Forelimb muscle (tissue), 1 donor: ENCODE measurements at places on chromosomes 16 and 17. TPM values are rescaled to one million over a fixed set of nuclear protein-coding genes. Genes with fewer than 3 reads are reported as not detected.

Gene TBC1D3C
- not detected for polyA plus RNA-seq

Gene HEATR3
- polyA plus RNA-seq: 18.4 TPM

Gene HSPB9
- polyA plus RNA-seq: 0.25 TPM

Gene ATP2A3
- polyA plus RNA-seq: 5.3 TPM

Gene IGF2BP1
- polyA plus RNA-seq: 10.5 TPM

Gene KRT9
- not detected for polyA plus RNA-seq

Gene GAS2L2
- not detected for polyA plus RNA-seq

Gene MPP2
- polyA plus RNA-seq: 2.6 TPM

Gene KRT32
- not detected for polyA plus RNA-seq

Gene HASPIN
- polyA plus RNA-seq: 9.4 TPM

Gene TBC1D26
- 0.35 TPM for polyA plus RNA-seq

Gene SEPTIN12
- not detected for polyA plus RNA-seq

Gene NPIPA3
- polyA plus RNA-seq: 15.6 TPM

Gene SDR42E2
- polyA plus RNA-seq: not detected

Gene GJC1
- polyA plus RNA-seq: 19.8 TPM

GRCh38 chr16:78289844-78290277 is 190.4 kb downstream of the WWOX start:
- DNase-seq: no peak

GRCh38 chr16:22782314-22782713 is 31.6 kb upstream of the HS3ST2 start:
- DNase-seq: no peak

DNA sequence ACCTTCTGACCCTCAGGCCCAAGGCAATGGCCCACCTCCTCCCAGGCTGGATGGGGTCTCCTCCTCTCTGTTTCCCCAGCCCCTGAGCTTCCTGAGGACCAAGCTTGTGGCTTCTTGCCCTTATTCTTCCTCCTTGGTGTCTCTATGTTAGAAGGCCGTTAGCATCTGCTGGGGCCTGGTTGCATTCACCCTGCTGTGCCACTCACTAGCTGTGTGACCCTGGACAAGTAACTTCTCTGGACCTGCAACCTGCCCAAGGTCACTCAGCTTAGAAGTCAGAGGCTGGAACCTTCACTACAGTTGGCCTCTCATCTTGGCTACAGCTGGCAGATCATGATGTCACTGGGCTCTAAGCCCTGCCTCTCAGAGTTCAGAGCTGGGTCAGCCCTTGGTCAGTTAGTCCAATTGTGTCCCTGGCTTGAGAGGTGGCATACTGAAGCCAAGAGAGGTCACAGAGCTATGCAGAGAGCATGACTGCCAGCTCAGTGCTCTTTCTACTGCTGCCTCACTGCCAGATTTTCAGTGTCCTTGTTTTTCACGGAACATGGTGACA is 3.0 kb downstream of the MT2A start:
- no peak for DNase-seq

DNA sequence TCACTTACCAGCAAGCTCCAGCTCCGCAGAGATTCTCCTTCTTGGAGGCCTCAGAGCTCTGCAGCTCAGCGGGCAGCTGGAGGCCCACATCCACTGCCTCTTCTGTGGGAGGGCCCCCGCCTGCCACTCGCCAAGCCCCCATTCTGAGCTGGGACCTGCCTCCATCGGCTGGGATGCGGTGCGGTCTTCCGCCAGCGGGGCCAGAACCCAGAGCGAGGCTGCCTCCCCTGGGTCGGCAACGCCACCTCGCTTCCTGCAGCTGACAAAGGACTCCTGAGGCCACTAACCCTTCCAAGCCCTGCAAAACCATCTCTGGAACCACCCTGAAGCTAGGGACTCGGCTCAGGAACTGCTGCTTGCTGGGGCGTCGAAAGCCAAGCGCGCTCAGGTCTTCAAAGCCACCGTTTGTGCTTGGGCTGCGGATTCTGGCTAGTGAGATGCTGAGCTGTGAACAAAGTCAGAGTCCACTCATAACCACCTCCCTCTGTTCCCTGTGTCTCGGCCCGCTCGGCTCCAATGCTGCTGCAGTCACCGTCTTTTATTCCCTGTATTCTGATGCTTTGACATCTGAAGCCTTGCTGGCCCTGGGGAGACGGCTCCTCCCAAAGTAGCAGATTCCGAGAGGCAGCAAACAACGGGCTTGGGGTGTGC is 174.3 kb downstream of the ENGASE start:
- DNase-seq: no peak

- no peak for DNase-seq
Observed at GRCh38 chr17:6427279-6427781, 7.6 kb downstream of the AIPL1 start.

- DNase-seq: no peak
Observed at GRCh38 chr16:67071476-67072048, 38.2 kb upstream of the PHAF1 start.

DNA sequence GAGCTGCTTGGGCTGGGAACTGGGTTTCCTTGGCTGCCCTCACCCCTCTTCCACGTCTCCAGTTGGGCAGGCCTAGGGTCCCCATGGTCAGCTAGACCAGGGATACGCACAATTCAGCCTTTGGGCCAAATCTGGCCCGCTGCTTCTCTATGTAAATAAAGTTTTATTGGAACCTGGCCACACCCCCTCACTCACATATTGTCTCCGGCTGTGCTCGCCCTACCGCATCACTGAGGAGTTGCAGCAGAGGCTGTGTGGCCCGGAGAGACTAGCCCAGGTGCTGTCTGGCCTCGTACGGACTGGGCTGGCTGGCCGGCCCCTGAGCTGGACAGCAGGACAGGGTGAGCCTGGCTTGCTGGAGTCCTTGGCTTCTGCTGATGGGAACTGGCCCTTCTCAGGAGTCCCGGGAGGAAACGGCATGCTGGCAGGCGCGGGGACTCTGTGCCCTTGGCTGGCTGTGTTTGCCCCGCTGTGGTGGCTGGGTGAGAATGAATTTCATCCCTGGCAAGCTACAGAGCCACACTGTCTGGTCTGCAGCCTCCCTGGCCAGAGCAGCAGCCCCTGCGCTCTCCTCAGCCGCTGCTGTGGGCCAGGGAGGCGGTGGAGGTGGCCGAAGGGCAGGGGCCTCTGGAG is 82.0 kb downstream of the ENGASE start:
- no peak for DNase-seq

- DNase-seq: no peak
Observed at GRCh38 chr16:75229172-75230031, 10.6 kb downstream of the CTRB1 start.

DNA sequence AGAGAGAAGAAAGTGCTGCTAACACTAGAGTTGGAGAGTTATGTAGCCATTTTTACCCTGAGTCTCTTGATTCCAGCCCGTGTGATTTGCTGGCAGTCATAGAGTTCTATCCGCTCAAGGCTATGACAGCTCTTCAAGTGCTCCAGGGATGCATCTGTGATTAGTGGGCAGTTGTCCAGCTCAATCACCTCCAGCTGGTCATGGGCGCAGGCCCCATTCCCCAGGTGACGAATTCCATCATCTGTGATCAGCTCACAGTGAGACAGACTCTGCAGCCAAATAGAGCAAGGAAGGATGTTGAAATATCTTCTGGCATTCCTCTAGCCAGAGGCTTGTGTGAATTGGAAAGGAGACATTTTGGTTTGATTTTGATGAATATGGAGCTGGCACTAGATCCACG is 38.4 kb upstream of the STAC2 start:
- DNase-seq: peak; percentile 38

- DNase-seq: no peak
Observed at GRCh38 chr16:22664561-22664997, 149.4 kb upstream of the HS3ST2 start.

- DNase-seq: no peak
Observed at GRCh38 chr17:63019138-63019873, 53.3 kb downstream of the TANC2 start.

- peak; percentile 32 for DNase-seq
Observed at GRCh38 chr16:74623214-74623838, 16.4 kb upstream of the GLG1 start.

DNA sequence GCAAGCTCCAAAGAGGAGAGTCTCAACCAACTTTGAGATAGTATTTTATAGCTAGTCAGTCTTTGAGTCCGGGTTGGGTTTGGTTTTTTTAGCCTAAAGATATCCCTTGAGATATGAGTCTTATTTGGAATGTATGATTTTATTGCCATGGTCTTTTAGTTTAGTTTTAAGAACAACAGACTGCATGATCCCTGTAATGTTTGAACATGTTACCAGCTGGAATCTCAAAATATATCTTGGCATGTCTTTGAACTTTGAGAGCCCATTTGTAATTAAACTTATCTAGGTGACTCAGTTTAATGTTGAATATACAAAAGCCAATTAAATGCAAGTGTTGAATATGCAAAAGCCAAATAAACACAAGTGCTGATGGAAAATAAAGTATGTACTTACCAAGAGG is 100.6 kb downstream of the TANGO6 start:
- DNase-seq: no peak

DNA sequence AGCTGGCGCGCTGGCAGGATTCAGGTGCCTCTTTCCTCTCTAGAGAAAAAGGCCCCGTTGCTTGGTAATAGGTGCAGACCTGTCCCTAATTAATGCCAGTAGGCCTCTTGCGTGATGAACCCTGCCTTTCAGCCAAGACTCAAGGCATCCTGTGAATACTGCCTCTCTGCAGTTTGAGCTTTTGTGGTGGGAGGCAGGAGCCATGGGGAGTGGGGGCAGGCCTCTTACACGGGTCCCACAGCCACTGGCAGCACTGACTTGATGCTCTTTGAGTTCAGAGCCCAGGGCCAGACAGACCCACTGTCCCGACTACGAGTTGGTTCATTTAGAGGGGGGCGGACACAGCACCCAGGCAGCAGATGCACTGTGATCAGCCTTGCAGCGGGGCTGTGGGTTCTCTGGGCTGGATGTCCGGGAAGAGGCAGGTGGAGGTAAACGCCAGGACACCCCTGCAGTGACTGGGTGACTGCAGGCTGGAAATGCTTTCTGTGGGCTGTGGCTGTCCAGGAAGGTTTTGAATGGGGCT is 237.0 kb downstream of the SEC14L1 start:
- no peak for DNase-seq

DNA sequence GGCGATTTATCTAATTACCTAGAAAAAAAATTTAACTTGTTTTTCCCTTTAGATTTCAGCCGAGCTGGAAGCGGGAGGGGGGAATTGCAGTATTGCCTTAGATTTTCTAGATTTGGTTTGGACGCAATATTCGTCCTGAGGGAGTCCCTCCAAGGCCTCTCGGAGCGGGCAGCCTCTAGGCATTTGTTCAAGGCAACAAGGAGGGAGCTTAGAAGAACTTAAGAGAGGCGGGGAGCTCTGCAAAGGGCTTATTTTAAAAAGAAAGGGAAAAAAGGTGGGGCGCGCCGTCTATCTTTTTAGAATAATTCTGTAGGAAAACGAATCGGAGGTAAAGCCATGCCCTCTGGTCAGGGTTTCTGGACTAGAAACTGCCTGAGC is 407 bp upstream of the TMEM94 start:
- no peak for DNase-seq

DNA sequence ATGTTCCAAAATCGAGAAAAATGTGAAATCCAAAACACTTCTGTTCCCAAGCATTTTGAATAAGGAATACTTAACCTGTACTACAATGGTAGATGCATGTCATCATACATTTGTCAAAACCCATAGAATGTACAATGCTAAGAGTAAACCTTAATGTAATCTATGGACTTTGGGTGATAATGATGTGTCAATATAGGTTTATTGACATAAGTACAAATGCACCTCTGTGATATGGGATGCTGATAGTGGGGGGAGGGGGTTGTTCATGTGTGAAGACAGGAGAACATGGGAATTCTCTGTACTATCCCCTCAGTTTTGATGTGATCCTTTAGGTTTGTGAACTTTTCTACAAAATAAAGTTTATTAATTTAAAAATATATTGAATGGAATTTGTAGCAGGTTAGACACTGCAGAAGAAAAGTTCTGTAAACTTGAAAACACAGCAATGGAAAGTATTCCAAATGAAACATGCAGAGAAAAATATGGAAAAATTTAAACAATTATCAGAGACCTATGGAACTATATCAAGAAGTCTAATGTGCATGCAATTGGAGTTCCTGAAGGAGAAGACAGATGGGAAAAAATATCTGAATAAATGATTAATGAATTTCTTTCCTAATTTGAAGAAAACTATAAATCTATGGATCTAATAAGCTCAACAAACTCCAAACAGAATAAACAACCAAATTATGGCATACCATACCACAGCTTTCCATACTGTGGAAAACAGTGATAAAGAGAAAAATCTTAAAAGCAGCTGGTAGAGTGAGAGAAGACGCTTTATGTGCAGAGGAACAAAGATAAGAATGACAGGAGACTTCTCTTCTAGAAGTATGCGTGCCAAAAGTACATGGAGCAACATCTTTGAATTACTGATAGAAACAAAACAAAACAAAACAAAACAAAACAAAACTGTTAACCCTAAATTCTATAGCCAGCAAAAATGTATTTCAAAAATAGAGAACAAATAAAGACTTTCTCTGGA is 34.7 kb upstream of the MSI2 start:
- DNase-seq: no peak
